ENCODE measurements at places on chromosomes 13 and 19.
A peak's percentile ranks its signal among the peaks of the same experiment; 100 is the strongest.

- DNase-seq, result no peak
These were observed at the start of gene LSR for GRCh38 chr19:35248310-35249145. TSS of gene LSR (plus strand) at chr19:35249002. CDS start at chr19:35249023, 21 bp downstream.

DNA sequence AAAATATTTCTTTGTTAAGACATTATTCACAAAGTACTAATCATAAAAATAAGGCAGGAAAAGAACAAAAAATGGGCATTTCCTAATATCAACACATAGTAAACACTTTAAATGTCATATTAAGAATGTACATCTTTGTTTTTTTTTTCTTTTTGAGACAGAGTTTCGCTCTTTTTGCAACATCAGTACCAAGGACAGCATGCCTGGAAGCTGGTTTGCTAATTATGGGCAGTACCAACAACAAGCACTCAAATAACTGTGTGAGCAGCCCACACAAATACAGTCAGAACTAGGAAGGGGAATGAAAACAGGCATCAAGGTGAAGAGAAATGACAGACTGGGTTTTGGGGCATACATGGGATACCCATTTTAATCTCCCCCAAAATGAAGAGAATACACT, 788.0 kb upstream of the SLITRK1 start:
- no peak for DNase-seq

DNA sequence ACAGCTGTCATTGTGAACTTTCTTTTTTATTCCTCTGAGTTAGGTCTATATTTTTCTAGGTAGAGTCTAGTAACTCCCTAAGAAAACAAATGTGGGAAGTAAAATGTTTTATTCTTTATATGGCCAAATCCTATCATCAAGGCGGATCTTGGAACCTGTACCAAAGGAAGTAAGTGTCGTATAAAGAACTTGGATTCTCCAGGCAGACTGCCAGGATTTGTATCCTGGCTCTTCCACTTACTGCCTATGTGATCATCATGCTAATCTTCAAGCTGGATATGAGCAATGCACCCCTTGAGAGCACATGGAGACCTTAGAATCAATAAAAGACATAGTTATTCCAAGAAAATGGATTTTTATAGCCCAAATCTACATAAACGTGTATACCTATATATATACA, 286.5 kb downstream of the PCDH17 start:
- DNase-seq, result peak; percentile 33

GRCh38 chr19:3413796-3414327, 47.5 kb downstream of the NFIC start:
- DNase-seq, result no peak

DNA sequence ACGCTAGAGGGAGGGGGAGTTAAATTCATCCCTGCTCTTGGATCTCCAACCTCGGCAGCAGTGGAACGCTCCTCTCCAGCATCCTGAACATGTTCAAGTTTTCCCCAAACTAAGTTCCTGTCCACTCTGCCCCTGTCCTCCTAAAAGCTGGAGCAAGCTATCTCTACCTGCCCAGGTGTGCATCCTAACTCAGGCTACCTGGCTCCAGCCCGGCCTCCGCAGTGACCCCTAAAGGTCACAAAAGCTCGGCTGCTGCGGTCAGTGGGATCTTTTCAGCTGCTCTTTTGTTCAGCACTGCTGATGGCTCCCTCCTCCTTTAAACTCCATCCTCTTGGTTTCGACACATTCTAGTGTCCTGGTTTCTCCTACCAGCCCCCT, 1.4 kb downstream of the DCUN1D2 start:
- no peak for DNase-seq

GRCh38 chr13:43664700-43665191, 122.0 kb downstream of the ENOX1 start:
- DNase-seq, result peak; percentile 79

- DNase-seq, result no peak
These were observed 127.6 kb downstream of the COG6 start for GRCh38 chr13:39783051-39783450.

DNA sequence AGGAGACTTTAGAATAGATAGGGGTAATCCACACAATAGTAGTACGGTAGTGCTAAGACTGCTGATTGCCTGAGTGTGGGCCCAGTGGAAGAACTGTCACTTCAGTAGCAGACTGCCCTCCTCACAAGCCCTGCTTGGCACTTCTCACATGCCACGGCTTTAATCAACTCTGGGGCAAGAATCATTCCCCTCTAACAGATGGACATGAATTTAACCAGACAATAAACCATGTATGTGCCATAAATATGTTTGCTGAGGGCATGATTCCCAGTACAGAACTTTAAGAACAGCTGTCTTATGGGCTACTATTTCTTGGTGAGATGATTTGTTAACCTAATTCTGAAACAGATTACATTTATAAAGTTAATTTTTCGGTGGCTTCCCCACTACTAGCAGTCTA, 22.0 kb downstream of the DPY19L3 start:
- DNase-seq, result no peak

GRCh38 chr19:54178581-54179261, 5.8 kb upstream of the TMC4 start:
- DNase-seq, result no peak

GRCh38 chr13:97851269-97851668, 102.2 kb upstream of the IPO5 start:
- no peak for DNase-seq

DNA sequence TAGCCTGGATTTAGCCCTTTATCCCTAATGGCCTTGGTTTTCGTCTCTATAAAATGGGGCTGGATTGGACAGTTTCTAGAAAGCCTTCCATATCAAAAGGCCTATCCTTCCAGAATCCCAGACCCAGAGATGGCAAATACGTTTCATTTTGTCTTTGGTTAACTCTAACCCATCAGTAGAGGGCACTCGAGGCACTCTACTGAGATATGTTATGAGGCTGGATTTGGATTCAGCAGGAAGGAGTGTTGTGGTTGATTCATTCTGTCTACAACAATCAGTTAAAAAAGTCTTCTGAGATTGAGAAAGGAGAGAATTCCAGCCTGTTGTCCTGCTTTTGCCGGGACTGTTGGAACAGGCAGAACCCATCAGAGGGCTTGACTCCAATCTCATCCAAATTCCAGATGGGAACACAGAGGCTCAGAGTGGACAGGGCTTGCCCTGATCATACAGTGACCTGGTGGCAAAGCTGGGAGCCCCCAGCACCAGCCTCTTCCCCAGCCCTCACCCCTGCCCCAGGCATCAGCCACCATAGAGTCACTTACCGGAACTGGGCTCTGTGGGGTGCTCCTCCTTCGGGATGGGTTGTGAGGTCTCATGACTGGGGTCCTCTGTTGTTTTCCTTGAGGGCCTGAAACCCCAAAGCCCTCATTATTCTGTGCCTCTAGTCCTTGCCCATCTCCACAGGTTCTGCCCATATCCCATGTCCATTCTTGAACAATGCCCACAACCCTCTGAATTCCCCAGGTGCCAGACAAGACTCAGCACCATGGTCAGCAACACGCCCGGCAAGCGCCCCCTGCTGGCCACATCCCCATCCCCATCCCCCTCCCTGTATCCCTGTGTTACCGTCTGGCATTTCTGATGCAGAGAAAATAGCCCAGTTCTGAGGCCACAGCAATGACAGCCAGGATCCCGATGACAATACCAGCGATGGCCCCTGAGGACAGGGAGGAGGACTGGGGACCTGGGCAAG, 12.3 kb upstream of the ZNF180 start:
- DNase-seq, result peak; percentile 35

- DNase-seq, result no peak
These were observed 2.5 kb upstream of the BCAT2 start for GRCh38 chr19:48813123-48813913.

GRCh38 chr13:109211616-109212015, 574.8 kb downstream of the IRS2 start:
- DNase-seq, result peak; percentile 43

DNA sequence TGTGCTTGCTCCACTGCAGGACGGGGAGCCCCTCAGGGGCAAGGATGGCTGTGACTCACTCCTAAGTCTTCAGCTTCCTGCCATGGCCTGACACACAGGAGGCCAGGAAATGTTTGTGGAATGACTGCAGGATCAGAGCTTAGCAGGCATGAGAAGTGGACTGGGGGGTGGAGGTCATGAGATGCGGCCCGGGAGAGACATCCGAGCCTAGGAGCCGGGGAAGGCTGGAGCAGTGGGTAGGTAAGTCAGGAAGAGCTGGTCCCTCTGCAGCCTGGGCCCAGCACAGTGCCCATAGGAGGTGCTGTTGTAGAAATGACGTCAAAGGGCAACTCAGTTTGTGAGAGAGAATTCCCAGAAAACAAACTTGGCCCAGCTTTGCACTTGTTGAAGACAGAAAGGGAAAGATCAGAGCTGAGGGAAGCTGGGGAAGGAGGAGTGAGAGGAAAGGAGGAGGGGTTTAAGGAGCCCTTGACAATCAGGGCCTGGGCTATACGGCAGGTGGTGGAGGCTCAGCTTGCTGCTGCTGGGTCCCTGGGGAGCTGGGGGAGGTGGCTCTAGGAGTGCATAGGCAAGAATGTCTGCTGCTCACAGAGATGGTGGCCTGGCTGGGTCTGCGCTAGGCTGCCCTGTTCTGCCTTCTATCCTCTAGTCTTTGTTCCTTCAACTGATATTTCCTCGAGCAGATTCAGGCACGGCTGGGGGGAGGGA, 18.5 kb downstream of the POU2F2 start:
- peak; percentile 87 for DNase-seq

GRCh38 chr13:99105160-99105559, 95.5 kb upstream of the UBAC2 start:
- DNase-seq, result no peak

DNA sequence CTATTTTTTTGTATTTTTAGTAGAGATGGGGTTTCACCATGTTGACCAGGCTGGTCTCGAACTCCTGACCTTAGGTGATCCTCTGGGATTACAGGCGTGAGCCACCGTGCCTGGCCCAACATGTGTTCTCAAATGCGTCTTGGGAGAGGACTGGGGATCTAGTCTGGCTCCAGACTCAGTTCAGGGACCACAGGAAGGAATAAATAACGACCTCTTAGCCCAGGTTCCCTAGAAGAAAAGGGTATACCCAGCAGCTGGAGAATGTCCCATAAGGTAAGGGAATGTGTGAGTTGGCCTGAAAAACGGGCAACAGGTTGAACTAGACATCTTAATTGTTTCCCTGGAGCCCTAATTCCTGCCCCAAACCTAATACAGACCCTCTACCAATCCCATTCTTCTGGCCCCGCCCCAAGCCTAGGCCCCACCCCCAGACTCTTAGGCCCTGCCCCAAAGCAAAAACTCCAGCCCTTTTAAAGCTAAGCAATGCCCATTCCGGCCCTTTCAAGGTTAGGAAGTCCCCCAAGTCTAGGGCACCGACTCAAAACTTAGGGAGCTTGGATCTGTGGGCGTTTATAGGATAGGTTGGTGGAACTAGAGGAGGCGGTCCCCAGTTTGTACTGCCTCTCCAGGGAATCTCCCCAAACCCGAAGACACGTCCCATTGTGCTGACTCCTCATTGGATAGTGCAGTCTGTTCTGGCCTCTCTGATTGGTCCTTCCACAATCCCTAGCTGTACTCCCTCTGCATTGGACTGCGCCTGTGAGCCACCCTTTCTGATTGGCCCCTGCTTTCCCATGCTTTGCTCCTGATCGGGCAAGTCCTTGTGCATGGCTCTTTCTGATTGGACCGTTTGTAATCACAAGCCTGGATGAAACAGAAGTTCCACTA, 5.4 kb upstream of the LRFN1 start:
- DNase-seq, result peak; percentile 15

DNA sequence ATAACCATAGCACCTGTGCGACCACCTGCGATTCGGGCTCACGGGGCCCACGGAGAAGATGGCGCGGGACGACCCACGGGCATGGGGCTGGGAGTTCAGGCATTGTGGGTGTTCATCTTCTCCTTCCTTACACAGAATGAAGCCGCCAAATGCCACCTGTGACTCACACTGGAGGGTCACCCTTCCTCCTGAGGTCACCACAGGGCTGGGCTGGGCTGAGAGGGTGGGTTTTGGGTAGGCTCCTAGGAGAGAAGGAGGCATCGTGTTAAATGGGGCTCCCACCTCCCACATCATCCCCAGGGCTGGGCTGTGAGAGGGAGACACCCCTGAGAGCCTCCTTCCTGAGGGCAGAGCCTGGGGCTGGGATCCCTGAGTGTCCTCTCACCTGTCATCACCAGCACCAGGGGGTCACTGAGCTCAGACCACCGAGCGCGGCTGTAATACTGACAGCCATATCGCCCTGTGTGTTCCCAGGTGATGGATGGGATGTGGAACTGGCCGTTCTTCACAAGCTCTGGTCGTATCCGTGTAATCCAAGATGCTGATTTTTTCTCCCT, 1.4 kb downstream of the LILRB2 start:
- DNase-seq, result no peak

GRCh38 chr19:9528757-9529336, 9.6 kb downstream of the ZNF426 start:
- peak; percentile 28 for DNase-seq

DNA sequence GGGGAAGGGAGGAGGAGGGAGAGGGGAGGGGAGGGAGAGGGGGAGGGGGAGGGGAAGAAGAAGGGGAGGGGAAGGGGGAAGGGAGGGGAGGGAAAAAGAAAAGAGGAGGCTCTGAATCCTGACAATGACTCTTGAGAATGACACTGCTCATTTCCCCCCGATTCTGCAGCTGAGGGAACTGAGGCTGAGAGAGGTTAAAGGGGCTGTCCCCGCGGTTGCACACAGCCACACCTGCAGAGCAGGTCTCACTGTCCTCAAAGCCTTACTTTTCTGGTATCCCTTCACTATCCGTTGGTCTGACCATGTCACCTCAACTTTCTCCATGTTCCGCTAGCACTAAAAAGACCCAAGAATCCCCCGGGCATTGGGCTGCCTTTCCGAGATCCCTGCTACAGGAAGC, 35.4 kb downstream of the CYP4F2 start:
- no peak for DNase-seq

- DNase-seq, result no peak
These were observed 1666.7 kb downstream of the EFNB2 start for GRCh38 chr13:104868806-104869205.

DNA sequence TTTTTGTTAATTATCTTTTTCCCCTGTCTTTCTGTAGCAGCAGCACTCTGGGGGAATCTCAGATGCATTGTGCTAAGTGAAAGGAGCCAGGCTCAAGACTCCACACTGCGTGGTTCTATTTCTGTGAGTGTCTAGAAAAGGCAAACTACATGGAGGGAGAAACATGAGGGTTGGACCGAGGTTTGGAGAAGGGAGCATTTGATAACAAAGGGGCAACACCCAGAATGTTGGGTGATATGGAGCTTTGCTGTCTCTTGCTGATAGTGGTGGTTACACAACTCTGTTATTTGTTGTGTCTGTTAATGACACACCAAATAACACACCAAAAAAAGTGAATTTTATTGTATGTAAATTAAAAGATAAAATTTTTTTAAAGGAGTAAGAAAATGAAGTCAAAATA, 107.8 kb downstream of the COL4A2 start:
- no peak for DNase-seq

GRCh38 chr13:70310396-70311119, 202.3 kb upstream of the KLHL1 start:
- peak; percentile 13 for DNase-seq

Data from fibroblast of lung (primary cell).